Small intestine (tissue), 16 donors: ENCODE measurements at places on chromosomes 5 and 9.
A peak's percentile ranks its signal among the peaks of the same experiment; 100 is the strongest.

- no peak for DNase-seq
Observed at GRCh38 chr5:156460471-156460870, 133.5 kb downstream of the SGCD start.

GRCh38 chr9:98917746-98918487 is 25.8 kb upstream of the COL15A1 start:
- DNase-seq, result no peak

DNA sequence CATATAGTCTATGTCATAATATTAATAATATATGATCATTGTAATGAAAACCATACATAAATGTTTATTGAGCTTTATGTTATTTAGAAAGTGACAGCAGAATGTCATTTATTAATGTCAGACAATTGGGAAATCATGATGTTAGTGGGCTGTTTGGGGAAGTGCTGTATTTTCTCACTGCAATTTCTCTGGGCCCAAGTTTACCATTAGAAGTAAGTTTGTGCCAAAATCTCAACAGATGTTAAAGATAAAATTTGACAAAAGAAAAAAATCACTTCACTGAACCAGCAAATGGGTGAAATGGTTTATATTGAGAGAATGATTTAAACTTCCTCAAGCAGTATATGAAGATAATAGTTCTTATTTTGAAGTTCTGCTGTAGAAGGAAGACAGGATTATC is 433.2 kb upstream of the SMARCA2 start:
- no peak for DNase-seq

DNA sequence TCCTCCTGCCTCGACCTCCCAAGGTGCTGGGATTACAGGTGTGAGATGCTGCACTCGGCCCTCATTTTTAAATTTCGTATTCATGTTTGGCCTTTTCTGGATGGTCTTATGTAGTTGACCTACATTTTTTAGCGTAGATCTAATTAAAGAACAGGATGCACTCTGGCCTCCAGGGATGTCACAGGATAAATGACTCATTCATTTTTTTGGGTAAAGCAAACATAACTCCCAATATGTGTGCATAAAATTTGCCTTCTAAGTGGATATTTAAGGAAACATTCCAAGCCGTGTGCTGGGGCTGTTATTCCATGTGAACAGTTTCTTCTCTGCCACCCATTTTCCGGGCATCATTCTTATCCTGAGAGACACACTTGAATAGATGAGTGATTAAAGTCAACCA is 501.6 kb downstream of the IRX1 start:
- DNase-seq, result no peak

DNA sequence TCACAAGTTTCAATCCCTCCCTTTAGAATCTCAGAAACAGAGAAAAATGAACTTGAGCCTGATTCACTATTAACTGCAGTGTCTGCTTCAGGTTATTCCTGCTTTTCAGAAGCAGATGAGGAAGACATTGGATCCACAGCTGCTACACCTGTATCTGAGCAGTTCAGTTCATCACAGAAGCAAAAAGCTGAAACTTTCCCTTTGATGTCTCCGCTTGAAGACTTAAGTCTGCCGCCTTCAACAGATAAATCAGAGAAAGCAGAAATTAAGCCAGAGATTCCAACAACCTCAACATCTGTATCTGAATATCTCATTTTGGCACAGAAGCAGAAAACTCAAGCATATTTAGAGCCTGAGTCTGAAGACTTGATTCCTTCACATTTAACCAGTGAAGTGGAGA is 42.1 kb downstream of the CMYA5 start:
- no peak for DNase-seq

GRCh38 chr5:134092875-134093274 is 21.6 kb upstream of the TCF7 start:
- DNase-seq, result peak; percentile 98

DNA sequence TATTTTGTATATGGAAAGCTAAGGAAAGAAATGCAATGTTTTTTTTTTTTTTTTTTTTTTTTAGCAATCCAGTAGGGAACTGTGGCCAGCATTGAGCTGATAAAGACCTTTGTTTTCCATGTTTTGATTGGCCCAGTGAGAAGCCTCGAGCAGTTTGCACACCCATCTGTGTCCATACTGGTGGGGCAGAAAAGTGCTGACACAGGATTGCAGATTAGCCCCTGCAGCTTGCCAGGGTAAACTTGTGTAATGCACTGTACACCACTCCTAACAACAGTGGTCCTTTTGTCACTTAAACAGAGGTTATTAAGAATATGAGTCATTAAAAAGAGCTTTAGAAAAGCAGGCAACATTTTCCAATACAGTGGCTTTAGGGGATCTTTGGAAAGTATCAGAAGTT is 132.8 kb upstream of the CDKN2B start:
- peak; percentile 42 for DNase-seq

DNA sequence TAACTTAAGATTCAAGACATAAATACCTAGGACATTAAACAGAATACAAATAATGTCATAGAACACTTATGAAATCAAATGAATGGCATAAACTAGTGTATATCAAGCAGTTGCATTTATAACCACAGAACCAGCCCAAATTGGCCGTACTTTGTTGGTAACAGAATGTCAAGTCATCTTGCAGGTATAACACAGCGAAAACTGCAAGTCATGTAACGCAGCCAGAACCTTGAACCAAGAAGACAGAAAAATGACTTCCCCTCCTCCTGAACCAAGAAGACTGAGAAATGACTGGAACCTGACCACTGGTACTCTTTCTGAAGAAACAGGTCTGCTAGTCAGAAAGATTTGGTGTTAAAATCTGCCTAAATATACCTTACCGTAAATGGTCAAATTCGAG is 38.9 kb downstream of the ANKRD31 start:
- DNase-seq, result no peak

GRCh38 chr5:112006721-112007120 is 249.7 kb upstream of the NREP start:
- DNase-seq, result no peak

DNA sequence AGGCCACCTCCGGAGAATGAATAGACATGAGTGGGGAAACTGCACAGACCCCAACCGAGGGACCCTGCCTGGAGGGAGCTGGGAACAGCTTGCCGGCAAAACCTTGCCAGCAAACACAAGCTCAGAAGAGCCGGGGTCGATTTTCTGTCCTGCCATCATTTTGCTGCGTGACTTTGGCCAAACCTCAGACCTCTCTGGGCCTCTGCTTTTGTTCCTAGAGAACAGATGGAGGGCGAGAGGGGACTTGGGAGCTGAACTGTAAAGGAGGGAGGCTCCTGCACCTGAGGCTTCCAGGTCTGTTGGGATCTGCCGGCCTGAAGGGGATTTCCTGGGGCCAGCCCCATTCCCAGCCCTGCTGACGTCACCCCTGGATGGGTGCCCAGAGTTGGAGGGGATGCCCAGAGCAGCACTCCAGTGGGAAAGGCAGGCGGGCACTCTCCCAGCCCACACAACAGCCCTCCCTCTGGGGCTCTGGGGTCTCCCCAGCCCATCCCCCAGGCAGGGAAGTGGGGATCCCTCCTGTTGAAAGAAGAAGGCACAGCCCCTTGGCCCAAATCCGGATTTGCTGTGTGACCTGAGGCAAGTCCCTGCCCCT is 40.4 kb upstream of the SYNPO start:
- no peak for DNase-seq

- no peak for DNase-seq
Observed at GRCh38 chr5:145130996-145131395, 704.1 kb downstream of the PRELID2 start.

GRCh38 chr9:113488490-113488889 is 25.0 kb downstream of the RGS3 start:
- no peak for DNase-seq

DNA sequence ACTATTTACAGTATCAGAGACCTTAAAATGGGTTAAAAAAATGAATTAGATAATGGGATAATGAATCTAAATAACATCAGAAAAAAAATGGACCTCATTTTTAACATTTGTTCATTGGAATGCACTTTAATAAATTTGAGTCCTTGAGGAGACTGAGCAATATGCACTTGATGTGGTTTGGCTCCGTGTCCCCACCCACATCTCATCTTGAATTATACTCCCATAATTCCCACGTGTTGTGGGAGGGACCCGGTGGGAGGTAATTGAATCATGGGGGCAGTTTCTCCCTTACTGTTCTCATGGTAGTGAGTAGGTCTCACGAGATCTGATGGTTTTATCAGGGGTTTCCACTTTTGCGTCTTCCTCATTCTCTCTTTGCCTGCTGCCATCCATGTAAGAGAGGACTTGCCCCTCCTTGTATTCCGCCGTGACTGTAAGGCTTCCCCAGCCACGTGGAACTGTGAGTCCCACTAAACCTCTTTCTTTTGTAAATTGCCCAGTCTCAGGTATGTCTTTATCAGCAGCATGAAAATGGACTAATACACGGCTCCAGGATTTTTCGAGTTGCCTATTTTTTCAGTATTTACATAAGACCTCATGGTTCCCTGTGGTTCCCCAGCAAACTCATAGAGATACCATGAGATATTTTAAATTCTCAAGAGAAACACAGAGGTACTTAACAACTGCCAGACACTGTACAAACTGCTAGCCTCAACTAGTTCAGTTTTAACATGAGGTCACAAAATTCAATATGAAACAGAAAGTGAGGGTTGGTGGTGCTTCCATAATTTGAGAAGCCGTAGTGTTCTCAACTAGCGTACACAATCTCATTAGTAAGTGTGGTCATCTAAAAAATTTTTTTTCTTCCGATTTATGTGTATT is 128.3 kb downstream of the TLE1 start:
- no peak for DNase-seq

DNA sequence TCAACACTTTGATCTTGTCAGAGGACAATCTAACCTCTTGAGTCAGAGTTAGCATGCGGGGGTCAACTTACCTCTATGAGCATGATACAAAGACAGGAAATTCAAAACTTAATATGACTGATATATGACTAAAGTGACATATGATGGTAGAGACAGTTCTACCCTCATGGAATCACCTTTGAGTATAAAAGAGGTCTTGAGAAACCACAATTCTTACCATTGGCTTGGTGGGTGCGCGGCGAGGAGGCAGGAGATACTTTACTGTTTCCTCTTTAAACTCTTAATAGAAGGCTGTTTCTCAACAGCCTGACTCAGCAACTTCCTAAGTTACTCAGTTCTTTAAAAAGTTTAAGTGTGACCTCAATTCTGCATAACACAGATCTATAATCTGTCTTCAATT is 372.8 kb downstream of the KIAA0825 start:
- DNase-seq, result peak; percentile 35

DNA sequence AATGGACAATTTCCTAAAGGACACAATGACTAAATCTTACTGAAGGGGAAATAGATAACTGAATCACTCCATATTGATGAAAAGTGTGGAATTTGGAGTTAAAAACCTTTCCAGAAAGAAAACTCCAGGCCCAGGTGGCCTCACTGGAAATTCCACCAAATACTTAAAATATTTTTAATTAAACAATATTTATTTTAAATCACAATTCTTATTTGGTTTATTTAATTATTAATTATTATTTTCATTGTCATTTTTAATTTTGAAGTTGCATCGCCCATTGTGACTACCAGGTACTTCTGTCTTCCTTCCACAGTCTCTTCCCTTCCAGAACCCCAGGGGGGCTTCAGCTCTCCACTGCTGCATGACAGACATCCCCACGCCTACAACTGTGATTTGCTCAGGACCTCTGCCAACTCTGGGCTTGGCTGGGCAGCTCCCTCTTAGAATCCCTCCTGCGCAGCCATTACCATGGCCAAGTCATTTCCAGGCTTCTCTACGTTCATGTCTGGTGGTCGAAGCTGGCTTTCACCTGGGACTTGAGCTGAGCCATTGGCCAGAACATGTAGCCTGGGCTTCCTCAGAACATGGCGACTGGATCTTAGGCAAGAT is 16.4 kb upstream of the GADD45G start:
- DNase-seq, result no peak

- DNase-seq, result peak; percentile 64
Observed at GRCh38 chr5:59189472-59190244, 606.8 kb downstream of the RAB3C start.

DNA sequence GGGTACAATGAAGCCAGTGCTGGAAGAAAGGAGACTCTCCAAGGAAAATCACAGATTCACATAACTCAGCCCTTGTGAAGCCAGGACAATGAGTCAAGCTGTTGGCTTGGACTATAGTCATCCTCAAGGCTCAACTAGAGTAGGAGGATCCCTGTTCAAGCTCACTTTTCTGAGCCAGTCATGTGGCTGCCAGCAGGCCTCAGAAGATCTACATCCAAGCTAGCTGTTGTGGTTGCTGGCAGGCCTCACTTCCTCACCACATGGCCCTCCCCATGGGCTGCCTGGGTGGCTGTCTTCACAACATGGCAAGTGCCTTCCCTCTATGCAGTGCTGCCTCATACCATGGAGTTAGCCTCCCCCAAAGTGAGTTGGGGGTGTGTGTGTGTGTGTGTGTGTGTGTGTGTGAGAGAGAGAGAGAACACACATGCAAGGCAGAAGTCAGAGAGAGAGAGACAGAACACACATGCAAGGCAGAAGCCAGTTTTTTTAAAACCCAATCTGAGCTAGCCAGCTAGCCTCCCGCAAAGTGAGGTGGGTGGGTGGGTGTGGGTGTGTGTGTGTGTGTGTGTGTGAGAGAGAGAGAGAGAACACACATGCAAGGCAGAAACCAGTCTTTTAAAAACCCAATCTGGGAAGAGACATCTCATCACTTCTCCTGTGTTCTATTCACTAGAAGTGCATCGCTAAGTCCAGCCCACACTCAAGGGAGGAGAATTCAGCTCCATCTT is 17.1 kb downstream of the SCAI start:
- DNase-seq, result peak; percentile 28
